EH (cell line): ENCODE measurements at places on chromosomes 12 and 14.

GRCh38 chr12:127628645-127629044 lies 638.3 kb upstream of the TMEM132C start:
- peak; percentile 92 for DNase-seq

DNA sequence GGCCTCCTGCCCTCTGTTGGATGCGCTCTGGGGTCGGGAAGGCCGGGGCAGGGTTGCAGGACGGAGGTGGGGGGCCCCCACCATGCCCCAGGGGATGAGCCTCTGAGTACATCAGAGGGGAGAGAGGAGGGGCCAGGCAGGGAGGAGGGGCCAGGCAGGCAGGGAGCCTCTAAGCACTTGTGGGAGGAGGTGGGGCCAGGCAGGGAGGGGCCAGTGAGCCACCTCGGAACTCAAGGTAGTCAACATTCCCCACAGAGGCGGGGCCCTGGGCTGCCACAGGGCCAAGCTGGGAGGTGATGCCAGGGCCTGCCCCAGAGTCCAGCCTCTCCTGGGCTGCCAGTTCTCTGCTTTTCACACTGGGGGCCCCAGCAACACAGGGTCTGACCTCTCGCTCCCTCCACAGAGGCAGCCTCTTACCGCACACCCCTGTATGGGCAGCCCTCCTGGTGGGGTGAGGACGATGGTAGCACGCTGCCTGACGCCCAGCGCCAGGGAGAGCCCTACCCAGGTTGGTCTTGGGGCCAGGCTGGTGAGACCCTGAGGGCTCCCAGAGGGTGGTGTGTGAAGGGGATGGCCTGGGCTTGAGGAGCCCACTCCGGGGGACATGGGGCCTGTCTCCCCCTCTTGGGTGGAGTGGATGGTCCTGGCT lies 17.4 kb downstream of the CEP170B start:
- peak; percentile 15 for DNase-seq

DNA sequence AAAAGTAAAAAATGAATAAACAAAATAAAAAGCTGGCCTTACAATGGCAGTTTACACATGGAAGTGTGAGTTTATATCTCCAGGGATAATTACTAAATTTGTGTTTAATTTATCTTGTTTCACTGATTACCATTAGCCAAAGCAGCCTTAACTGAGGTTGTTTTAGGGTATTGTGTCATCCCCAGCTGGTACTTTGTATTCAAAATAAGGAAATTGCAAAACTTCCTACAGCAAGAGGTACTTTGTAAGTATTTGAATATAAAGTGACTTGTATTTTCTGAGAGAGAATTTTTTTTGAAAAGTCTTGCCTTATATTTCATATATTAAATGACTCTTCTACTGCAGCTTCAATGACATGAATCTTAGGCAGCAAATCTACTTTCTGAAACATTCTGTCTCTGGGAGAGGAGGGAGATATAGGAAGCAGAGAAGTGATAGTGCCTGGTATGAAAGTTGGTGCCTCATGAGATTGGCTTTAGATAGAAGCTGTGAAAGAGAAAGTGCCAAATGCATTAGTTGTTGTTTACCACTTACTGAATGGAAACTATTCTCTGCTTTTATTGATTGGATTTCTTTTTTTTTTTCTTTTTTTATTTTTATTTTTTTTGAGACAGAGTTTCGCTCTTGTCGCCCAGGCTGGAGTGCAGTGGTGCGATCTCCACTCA lies 6.7 kb downstream of the FNTB start:
- no peak for DNase-seq

- peak; percentile 54 for DNase-seq
Measured at GRCh38 chr12:6097411-6097810, 27.1 kb downstream of the VWF start.

GRCh38 chr14:65832431-65833266 lies 420.1 kb downstream of the FUT8 start:
- DNase-seq, result peak; percentile 34

GRCh38 chr14:94304243-94304642 lies 11.2 kb upstream of the SERPINA10 start:
- no peak for DNase-seq

DNA sequence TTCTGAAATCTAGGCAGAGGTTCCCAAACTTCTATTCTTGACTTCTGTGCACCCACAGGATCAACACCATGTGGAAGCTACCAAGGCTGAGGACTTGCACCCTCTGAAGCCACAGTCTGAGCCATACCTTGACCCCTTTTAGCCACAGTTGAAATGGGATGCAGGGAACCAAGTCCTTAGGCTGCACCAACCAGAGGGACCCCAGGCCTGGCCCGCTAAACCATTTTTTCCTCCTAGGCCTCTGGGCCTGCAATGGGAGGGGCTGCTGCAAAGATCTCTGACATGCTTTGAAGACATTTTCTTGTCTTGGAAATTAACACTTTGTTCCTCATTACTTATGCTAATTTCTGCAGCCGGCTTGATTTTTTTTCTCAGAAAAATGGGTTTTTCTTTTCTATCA lies 133.9 kb upstream of the TSPAN8 start:
- no peak for DNase-seq

DNA sequence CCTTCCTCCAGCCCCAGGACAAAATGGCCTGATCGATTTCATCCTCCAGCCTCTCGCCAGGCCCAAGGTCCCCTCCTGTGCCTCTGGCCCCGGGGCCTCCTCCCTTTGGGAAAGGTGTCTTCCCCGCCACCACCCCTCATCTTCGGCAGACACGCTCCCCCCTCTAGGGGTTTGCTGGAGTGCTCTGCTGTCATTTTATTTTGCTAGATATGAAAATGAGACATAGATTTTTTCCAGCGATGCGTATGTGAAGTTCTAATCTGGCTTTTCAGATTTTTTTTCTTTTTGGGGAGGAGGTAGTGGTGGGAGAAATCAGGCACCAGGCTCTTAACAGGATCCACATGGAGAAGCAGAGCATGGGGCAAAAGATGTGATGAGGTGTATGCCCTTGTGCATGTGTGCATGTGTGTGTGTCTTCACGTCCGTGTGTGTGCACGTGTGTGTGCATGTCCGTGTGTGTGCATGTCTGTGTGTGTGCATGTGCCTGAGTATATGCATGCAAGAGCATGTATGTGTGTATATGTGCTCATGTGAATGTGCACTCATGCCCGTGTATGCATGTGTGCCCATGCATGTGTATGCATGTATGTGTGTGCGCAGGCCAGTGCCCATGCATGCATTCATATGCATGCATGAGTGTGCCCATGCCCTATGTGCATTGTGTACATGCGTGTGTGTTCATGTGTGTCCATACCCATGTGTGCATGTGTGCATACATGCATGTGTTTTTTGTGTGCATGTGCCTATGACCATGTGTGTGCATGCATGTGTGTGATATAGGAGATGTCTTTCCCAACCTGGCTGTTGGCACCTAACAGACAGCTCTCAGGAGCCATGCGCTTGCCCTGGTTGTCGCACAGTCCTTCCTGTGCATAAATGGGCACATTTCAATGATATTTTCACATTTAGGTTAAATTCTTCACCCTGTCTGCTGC lies 203.0 kb downstream of the RBM19 start:
- DNase-seq, result no peak

GRCh38 chr12:94228488-94228907 lies 80.1 kb downstream of the PLXNC1 start:
- no peak for DNase-seq

DNA sequence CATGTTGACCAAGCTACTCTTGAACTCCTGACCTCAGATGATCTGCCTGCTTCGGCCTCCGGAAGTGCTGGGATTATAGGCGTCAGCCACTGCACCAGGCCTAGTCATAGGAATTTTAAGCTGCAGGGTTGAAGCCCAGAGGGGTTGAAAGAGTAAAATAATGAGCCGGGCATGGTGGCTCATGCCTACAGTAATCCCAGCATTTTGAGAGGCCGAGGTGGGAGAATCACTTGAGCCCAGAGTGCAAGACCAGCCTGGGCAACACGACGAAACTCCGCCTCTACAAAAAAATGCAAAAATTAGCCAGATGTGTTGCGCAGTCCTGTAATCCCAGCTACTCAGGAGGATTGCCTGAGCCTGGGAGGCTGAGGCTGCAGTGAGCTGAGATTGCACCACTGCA lies 69.6 kb downstream of the GALNT8 start:
- no peak for DNase-seq

DNA sequence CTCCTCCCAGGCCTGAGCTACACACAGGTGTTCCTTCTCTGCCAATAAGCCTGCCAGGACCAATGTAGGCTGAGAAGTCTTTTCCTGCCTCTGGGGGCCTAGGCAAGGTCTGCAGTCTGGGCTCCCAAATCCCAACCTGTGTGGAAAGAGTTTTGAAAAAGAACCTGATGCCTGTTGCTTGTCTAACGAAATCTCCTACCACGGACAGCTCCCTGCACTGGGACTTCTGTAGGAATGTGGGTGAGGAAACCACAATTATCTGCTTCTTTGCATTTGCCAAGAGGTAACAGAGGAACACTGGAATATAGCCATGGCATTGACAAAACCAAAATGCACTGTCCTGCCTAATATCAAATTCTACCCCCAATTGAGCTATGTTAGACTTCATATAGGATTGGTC lies 877.0 kb upstream of the TMEM132C start:
- DNase-seq, result peak; percentile 82

DNA sequence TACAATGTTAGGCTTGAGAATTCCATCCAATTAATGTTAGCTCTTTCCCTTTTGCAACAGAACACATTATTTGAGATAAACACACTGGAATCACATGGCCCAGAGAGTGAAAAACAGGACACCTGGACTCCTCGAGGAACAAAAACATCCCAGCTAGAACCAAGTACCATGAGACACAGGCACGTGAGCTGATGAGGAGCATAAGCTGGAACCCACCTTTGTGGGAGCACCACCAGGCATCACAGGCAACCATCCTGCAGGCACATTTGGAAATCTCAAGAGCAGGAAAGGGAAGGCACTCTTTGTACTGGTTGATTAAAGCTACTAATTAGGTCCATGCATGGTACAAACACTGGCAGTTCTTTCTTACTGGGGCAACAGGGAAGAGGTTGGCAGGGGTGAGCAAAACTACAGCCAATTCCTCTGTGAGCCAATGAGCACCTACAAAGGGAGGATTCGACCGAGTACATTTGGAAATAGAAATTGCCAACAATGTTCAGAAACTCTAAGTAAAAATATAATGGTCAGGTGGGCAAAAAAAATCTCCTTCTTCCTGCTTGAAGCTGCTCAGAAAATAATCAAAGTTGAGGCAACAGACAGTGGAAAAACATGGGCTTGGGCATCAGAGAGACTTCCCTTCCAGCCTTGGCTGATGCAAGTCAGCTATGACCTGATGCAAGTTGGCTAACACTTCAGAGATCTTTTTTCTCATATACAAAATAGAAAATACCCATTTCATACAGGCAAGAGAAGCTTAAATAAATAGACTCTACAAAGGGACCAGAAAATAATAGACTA lies 216.7 kb downstream of the NUAK1 start:
- DNase-seq, result no peak

DNA sequence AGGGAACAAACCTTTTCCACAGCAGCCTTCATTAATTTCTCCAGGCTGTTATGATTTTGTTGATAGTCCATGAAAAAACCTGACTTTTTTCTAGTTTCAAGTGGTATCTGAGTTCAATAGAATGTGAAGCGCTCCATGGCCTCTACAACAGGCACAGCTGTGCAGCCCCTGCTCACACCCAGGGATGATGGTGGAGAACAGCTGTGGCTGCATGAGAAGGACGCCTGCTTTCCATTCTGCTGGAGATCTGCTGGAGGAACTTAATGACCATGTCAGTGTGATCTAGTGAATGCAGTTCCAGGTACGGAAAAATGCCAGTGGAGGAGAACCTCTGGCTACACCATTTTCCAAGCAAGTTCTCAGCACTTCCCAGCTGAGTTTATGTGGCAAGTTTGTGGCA lies 80.6 kb downstream of the PIWIL1 start:
- DNase-seq, result no peak

DNA sequence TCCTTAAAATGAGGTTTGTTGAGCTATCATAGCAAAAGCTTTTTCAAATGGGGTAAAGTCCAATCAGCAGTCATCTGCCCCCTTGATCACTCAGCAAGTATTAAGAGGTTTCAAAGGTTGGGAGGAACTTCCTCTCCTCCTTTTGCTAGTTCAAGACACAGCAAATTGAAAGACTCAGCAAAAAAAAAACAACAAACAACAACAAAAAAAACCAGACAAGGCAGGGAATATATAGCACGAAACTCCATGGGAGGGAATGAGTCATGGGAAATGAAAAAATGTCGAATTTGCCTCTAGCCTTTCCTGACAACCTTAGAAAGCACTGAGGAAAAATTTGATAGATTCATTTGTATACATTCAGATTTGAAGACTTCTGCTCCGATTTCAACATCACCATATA lies 1.6 kb upstream of the SLC7A8 start:
- DNase-seq, result peak; percentile 54
